Stimulated activated CD8-positive, alpha-beta memory T cell treated with anti-CD3 and anti-CD28 coated beads, Interleukin-4, amount 100 ng/mL, for 1 hour (primary cell): ENCODE measurements at places on chromosomes 2 and 18.

- DNase-seq, result no peak
Measured at GRCh38 chr18:2982022-2982421, 30.9 kb downstream of the LPIN2 start.

DNA sequence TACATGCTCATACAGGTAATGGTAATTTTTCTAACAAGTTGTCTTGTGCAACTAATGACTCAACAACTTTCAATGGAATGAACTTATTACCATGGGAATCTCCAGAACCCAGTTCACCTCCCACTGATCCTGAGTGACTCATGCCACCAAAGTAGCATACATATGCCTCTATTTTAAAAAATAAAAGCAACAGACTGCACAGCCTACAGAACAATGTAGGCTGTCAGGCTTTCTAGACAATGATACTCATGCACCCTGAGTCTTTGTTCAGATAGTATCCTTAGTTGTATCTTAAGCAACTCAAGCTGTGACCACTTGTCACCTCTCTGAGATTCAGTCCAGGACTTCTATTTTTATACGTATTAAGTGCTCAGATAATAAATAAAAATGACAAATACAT is 531.0 kb upstream of the SETBP1 start:
- DNase-seq, result no peak

- no peak for DNase-seq
Measured at GRCh38 chr2:42846932-42847595, 54.7 kb upstream of the HAAO start.

- DNase-seq, result no peak
Measured at GRCh38 chr2:67974559-67975430, 88.0 kb downstream of the C1D start.

- DNase-seq, result no peak
Measured at GRCh38 chr2:103823847-103824246, 1030.1 kb upstream of the POU3F3 start.
